Osteocyte (in vitro differentiated cells): ENCODE measurements at places on chromosomes 1 and 21. TPM values are rescaled to one million over a fixed set of nuclear protein-coding genes. Genes with fewer than 3 reads are reported as not detected.

The ESRRG gene
- not detected in 2 replicates for total RNA-seq

The ADAM30 gene
- total RNA-seq: not detected in 2 replicates

DNA sequence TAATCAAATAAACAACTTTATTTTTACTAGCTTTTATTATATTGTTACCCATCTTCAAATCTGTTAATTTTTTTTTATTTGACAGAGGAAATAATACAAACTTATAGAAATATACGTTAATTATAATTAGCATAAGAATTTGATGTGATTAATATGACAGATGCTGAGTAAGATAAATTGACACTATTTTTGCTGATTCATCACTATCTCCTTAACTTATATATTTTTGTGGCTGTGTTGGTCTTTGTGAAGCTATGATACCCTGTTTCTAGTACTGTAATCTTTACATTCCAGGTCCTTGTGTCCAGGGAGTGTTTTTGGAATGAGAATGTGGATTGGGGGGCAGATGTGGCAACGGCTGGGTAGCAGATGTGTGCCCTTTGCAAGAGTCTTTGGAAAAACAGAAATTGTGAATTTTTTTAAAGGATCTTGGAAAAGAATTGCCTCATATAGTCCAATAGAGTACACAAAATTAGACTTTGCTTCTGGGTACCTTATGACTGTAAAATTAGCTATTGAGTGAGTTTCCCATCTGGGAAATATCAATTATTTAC, 102.6 kb downstream of the KCNK2 start:
- no peak for DNase-seq

GRCh38 chr1:101004061-101004460, 21.5 kb downstream of the DPH5 start:
- DNase-seq: no peak

GRCh38 chr1:163298365-163298764, 23.4 kb upstream of the NUF2 start:
- DNase-seq: no peak

GRCh38 chr1:33640114-33640660, 167.7 kb downstream of the ZSCAN20 start:
- no peak for DNase-seq

DNA sequence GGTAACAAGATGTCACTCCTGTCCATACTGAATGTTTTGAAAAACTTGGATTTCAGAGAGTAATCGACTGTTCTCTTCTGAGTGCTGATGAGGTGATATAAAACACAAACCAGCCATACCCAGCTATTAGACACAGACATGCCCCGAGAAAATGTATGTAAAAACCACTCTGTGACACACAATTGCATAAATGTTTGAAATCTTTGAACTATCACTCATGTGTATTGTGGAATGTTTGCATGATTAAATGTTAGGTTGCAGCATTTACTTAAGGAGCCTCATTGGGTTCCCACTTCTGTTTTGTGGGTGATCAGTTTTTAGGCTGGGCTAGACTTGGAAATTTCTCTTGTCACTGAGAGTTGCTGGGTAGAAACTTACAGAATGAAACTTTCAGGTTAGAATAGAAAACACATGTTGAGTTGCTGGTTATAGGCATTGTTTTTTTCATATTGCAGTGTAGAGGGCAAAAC, 270.4 kb upstream of the B3GALT2 start:
- no peak for DNase-seq

DNA sequence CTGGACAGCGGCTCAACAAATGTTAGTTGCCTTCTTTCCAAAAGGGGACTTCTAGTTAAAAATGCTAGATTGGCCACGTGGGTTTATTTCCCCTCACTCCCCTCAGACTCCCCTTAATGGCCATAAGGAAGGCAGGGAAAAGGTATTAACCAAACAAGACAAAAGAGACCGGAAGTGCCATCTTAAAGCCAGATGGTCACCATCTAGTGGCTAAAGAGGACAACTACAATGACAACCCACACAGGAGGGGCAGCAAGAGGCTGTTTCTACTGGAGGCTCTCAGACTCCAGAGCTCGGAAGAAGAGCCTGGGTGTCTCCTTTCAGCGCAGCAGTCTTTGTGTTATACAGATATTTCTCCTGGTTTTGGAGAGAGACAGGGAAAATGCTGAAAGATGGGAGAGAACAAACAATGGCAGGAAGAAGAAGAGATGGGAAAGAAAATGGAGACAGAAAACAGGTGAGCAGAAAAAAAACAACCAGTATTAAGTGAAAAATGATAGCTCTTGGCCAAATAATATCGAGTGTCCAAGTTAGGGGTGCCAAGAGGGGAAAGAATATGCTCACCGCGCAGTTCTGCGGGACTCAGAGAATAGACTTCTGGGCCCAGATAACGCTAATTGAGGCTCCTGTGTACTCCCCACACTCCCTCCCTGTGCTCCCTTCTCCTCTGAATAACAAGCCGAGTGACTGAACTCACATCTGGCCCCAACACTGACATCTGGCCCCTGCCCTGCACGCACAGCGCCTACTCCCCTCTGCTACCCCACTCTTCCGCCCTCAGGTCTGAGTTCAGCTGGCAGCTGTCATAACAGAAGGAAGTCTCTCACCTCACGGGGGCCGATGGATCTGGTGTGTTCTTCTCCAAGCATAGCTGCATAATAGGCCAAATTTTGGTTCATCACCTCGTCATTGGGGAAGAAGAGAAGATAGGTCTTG, 9.6 kb downstream of the P3H1 start:
- no peak for DNase-seq

DNA sequence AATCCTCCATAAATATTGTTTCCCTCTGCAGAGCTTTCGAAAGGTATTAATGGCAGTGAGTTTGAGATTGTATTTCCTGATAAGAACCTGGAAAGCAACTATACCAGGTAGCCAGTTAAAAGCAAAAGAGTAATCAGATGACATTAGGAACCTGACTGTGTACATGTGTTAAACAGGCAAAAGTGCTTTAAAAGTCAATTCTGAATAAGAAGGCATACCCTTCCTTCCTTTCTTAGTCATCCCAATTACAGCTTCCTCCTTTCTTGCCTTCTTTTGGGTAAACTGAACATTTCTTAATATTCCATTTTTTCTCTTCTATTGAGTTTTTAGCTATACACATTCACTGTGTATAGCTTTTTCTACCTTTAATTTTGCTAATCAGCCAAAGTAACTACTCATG, 144.7 kb downstream of the ZNF281 start:
- DNase-seq: no peak

GRCh38 chr1:53286955-53287354, 40.9 kb downstream of the LRP8 start:
- DNase-seq: no peak

DNA sequence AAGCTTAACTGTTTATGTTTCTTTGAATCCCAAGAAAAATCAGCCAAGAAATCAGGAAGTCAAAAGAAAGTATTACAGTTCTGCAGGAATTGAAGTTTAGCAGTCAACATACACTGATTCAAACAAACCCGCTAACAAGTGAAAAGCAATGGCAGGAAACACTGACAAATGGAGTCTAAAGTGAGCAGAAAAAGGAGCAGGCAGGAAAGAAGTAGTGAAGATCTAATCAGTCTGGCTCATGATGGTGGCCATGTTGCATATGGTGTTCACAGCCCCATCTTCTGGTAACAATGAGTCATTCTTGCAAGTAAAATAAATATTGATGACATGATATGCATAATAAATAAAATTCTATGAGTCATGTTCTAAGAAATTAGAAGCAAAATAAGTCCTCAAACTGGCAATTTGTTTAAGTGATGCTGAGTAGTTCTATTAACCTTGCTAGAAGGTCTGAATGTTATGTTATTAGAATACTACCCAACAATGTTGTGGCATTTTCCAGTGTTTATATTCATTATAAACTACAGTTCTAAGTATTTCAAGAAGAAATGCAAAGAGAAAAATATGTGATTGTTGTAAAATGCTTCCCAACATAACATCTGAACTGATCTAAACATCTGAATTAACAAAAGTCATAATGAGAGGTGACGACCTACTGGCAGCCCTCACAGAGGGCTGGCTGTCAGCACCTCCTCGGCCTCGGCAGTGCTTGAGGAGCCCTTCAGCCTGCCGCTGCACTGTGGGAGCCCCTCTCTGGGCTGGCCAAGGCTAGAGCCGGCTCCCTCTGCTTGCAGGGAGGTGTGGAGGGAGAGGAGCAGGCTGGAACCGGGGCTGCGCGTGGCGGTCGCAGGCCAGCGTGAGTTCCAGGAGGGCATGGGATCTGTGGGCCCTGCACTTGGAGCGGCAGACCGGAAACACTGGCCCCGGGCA, 5.7 kb upstream of the ACBD6 start:
- DNase-seq: no peak

- no peak for DNase-seq
These were observed 258.4 kb upstream of the DPYD start for GRCh38 chr1:98179151-98179773.
